Aorta (tissue), 5 donors: ENCODE measurements at places on chromosomes 5 and 9. TPM values are rescaled to one million over a fixed set of nuclear protein-coding genes. Genes with fewer than 3 reads are reported as not detected.

The PROB1 gene
- total RNA-seq, result 2.0 TPM

- no peak overlapping the region for H3K27ac ChIP-seq
- H3K36me3 ChIP-seq, result no peaks in the 10 kb centered on the region
- no peaks in the 10 kb centered on the region for H3K4me1 ChIP-seq
Measured at GRCh38 chr5:34991486-34992238, 56.1 kb downstream of the AGXT2 start.

GRCh38 chr9:121801579-121801978 is 150.1 kb downstream of the DAB2IP start:
- no peak overlapping the region for H3K4me3 ChIP-seq
- H3K27ac ChIP-seq, result no peak overlapping the region
- H3K36me3 ChIP-seq, result no peaks in the 10 kb centered on the region
- DNase-seq, result no peak
- no peaks in the 10 kb centered on the region for H3K4me1 ChIP-seq

The DEPDC1B gene
- total RNA-seq, result 1.3 TPM

DNA sequence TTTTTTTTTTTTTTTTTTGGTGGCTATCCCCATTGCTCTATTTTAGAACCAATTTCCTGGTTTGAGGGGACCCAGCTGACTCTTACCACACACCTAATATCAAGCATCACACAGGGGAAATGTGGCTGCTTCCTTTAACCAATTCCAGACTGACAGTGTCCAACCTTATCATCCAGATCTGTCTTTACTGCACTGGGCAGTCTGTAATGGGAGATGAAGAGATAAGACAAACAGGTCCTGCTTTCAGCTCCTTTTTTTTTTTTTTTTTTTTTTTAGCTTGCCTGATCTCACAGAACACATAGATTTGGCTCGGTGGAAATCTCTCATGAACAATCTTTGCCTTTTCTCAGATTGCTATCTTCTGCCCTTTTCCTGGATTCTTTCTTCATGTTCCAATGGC is 198.8 kb upstream of the TYRP1 start:
- H3K27me3 ChIP-seq, result no peaks in the 10 kb centered on the region
- no peak overlapping the region for H3K27ac ChIP-seq
- H3K4me3 ChIP-seq, result no peak overlapping the region
- H3K36me3 ChIP-seq, result no peaks in the 10 kb centered on the region
- H3K4me1 ChIP-seq, result no peaks in the 10 kb centered on the region

The INSYN2B gene
- total RNA-seq, result not detected
